ENCODE measurements at places on chromosomes 1 and 21. TPM values are rescaled to one million over a fixed set of nuclear protein-coding genes. Genes with fewer than 3 reads are reported as not detected.
A peak's percentile ranks its signal among the peaks of the same experiment; 100 is the strongest.

- DNase-seq, result no peak
Measured at GRCh38 chr1:29529677-29530278, 293.5 kb downstream of the PTPRU start.

DNA sequence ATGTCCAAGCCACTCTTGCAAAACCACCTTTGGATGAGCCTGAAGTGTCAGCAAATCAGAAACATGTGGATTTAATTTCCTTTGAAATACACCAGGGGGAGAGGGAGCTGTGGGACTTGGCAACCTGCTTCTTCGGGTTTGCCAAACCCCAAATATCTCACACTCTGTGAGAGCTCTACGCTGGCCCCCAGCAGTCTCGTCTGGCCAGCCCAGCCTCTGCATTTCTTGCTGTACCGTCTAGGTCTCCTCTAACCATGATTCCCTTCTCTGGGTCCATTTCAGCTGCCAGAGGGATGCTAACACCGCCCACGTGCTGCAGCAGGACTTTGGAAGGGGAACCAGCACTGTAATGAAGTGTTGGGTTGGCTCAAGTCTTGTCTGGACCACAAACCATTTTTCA, 114.6 kb downstream of the MRPS6 start:
- DNase-seq, result no peak

DNA sequence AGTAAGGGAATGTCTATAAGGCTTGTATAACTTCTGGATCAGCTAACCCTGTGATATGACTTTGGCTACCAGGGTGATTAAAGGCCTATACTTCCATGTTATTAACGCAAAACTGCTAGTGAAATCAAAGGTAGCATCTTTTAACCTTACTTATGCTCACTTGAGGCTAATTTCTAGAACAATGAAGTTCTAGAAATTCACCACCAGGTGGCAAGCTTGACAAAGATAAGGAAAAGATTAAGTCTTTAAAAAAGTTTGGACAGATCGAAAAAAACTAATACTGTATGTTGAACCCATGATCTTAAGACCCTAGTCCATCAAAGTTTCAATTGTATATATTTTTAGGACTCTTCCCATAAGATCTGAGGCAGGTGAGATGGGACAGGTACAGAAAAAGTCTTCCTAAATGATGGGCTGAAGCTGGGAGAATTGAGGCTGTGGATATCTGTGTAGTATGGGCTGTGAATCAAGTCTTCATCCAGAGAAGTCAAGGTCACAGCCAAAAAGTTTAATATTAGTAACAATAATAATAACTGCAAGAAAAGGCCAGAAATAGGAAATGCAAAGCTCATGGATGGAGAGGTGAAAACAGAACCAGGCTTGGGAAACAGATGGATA, 18.8 kb downstream of the KYAT3 start:
- peak; percentile 37 for DNase-seq

GRCh38 chr1:112603541-112603940, 15.4 kb downstream of the ST7L start:
- DNase-seq, result no peak

GRCh38 chr1:49728377-49728776, 295.4 kb downstream of the AGBL4 start:
- no peak for DNase-seq

- DNase-seq, result no peak
Measured at GRCh38 chr21:44283948-44284347, 1.7 kb upstream of the AIRE start.

DNA sequence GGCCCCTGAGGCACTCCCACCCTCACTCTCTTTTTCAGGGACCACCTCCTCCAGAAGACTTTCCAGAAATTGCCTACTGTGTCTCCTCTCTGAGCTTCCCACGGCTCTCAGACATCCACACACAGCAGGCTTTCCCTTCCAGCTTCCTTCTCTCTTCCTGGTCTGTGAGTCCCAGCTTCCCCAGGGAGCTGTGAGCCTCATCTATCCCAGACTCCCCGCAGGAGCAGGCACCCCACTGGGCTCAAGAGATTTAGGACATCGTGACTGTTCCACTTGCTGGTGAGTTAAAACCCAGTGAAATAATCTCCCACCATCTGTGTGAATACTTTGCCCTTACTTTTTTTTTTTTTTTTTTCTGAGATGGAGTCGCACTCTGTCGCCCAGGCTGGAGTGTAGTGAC, 22.0 kb upstream of the PRELP start:
- no peak for DNase-seq

GRCh38 chr1:17982197-17982596, 125.4 kb upstream of the IGSF21 start:
- no peak for DNase-seq

DNA sequence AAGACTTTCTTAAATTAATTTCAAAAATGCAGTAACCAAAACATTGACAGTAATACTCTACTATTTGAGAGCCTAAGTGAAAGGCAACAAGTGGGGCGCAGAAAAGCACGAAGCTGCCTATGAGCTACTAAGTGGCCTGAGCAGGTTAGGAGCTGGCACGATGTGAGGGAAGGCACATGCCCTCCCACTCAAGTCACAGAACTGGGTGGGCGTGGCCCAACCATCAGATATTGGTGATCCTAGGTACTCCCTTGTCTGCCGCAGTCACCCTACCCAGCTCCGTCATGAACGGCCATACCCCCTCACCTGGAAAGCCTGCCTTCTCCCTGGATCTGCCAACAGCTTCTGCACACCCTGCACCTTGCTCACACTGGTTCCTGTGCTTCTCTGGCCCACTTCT, 40.8 kb downstream of the SSBP3 start:
- no peak for DNase-seq

GRCh38 chr1:103180660-103181059, 72.3 kb upstream of the COL11A1 start:
- DNase-seq, result peak; percentile 89

DNA sequence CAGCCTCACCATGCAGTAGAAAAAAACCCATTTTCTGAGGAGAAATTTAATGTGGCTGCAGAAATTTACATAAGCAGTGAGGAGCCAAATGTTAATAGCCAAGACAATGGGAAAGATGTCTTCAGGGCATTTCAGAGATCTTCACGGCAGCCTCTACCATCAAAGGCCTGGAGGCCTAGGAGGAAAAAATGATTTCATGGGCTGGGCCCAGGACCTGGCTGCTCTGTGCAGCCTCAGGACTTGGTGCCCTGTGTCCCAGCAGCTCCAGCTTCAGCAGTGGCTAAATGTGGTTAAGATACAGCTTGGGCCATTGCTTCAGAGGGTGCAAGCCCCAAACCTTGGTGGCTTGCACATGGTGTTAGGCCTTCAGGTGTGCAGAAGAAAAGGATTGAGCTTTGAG, 48.0 kb upstream of the PDE4B start:
- no peak for DNase-seq

DNA sequence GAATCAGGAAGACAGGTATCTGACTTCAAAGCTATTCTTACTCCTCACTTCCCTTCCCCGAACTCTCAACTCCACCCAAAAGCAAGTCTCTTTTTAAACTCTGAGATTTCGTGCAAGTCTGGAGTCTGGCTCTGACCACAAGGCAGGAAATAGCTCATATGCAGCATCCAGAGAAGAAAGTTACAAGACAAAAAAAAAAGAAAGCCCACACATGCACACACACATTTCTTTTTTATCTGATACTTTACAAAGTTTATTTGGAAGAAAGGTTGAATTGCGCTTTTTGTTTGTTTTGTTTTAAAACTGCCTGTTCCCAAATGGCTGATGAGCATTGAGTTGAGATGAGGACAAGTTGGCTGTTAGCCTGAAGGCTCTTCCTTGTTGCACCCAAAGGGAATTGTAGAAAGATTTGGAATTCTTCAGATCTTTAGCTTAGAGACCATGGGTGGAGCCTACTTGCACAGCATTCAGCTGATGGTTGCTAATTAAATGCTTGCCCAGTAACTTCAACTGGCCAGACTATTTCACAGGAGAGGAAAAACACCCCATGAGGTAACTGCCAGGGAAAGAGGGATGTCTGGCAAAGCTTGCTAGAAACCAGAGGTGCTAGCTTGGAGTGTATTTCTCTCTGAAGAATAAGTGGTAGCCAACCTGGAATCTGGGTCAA, 490.3 kb downstream of the TTLL7 start:
- no peak for DNase-seq

DNA sequence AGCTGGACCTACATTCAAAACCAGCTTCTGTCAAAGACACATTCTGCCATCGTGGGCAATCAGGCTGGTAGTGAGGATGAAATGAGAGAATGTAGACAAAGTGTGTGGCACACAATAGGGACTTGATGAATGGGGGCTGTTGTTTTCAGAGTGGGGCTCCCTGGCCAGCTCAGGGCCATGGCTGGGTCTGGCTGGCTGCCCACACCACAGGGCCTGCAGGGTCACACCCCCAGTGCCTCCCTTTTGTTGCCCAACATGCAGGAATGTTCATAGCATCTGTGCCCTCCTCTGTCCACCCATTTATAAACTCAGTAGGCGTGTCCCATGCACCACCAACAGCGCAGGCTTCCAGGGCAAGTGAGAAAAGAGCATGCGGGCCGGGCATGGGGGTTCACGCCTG, 20.8 kb upstream of the ECE1 start:
- DNase-seq, result peak; percentile 52

- DNase-seq, result no peak
Measured at GRCh38 chr1:55143684-55144083, 71.5 kb downstream of the USP24 start.

CELA3A gene
- total RNA-seq, result not detected

HES2 gene
- total RNA-seq, result 0.06 TPM

IFI16 gene
- 106 TPM for total RNA-seq

CHIT1 gene
- 3.9 TPM for total RNA-seq

RGS13 gene
- not detected for total RNA-seq

STUM gene
- not detected for total RNA-seq

SPRR1A gene
- total RNA-seq, result not detected

CD84 gene
- total RNA-seq, result not detected

SPRR2G gene
- not detected for total RNA-seq

WNT4 gene
- total RNA-seq, result not detected

CYP4B1 gene
- not detected for total RNA-seq
